ENCODE measurements at places on chromosomes 4 and X. TPM values are rescaled to one million over a fixed set of nuclear protein-coding genes. Genes with fewer than 3 reads are reported as not detected.
A peak's percentile ranks its signal among the peaks of the same experiment; 100 is the strongest.

- ATAC-seq: peak; percentile 53
Observed at GRCh38 chrX:38817004-38817703, 15.9 kb downstream of the MID1IP1 start.

The GPM6B gene
- total RNA-seq: not detected

- no peak for ATAC-seq
Observed at GRCh38 chr4:117063961-117064696, 21.2 kb downstream of the TRAM1L1 start.

The BMPR1B gene
- not detected for total RNA-seq

- ATAC-seq: no peak
Observed at GRCh38 chrX:361231-362145, 25.2 kb downstream of the PPP2R3B start.
